ENCODE measurements at places on chromosomes 1 and 21. TPM values are rescaled to one million over a fixed set of nuclear protein-coding genes. Genes with fewer than 3 reads are reported as not detected.

The AQP10 gene
- total RNA-seq: not detected

The TP73 gene
- 0.70 TPM for total RNA-seq

The MOV10 gene
- total RNA-seq: 88.0 TPM

DNA sequence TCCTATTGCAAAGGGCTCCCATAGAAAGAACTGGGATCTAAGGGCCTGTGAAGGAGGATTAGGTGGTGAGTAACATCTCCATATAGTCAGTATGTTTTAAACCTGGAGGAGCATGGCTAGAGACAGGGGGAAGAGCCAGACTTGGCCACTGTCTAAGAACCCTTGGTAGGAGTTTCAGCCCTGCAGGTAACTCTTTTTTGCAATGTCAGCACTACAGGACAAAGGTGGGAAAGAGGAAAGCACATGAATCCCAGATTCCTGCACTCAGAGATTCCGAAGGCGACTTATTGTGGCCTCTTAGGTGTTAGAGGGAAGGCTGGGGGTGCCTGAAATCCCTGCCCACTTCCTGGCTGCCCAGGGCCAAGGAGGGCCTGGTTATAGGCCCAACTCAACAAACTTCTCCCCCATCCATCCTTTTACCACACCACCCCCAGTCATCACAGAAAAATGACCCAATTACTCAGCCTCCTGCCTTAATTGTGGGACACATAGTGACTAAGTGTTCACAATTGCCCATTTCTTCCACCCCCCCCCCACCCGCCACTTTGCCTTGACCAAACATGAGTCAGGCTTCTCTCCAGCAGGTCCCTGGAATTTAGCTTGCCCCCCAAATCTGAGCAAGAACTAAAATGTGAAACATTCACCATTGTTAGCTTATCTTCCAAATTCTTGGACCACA, 1.9 kb upstream of the NTNG1 start:
- no peak for DNase-seq

GRCh38 chr1:180270530-180271271, 40.6 kb downstream of the LHX4 start:
- peak; percentile 65 for DNase-seq

- DNase-seq: no peak
Measured at GRCh38 chr1:146012703-146013558, 8.6 kb downstream of the HJV start.

The SAMSN1 gene
- 2.8 TPM for total RNA-seq

DNA sequence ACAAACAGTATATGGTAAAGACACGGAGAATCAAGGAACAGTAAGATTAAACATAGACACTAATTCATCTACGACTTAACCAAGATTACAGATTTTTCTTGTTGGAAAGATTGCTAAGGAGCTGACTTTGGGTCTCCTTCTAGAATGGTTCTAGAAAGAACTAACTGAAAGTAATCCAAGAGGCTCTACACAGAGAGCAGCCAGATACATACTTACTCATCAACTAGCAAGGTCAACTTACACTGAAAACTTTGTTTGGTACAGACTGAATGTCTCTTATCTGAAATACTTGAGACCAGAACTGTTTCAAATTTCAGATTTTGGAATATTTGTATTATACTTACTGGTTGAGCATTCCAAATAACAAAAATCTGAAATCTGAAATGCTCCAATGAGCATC, 5.8 kb downstream of the C21orf91 start:
- no peak for DNase-seq

The URB1 gene
- total RNA-seq: 12.6 TPM

The LEMD1 gene
- not detected for total RNA-seq

GRCh38 chr1:44100183-44100868, 18.3 kb upstream of the KLF17 start:
- DNase-seq: no peak

GRCh38 chr21:17491716-17492414, 21.0 kb upstream of the CXADR start:
- DNase-seq: no peak

The DYNLT5 gene
- total RNA-seq: 0.24 TPM

- DNase-seq: no peak
Measured at GRCh38 chr1:48808496-48808895, 31.8 kb upstream of the BEND5 start.

- peak; percentile 62 for DNase-seq
Measured at GRCh38 chr1:204506201-204506968, 9.8 kb upstream of the MDM4 start.

The NPHS2 gene
- total RNA-seq: not detected

The LAMTOR5 gene
- total RNA-seq: 117 TPM

DNA sequence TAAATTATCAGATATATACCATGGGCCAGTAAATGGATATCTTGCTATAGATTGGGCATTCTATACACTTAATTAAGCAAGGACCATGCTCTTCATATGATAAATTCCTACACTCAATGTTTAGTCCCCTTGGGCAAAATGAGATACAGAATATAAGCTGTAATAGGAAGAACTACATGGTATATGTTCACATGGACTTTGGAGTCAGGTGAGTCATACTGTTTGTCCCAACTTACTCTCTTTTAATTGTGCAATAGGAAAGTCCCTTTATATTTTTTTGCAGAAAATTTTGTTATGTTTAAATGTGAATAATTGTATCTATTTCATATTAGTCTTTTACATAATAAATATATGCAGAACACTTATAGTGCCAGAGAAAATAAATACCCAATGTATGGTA, 820.2 kb upstream of the ADAMTS5 start:
- no peak for DNase-seq

- no peak for DNase-seq
Measured at GRCh38 chr1:67690411-67690810, 5.4 kb downstream of the GADD45A start.

The FAM229A gene
- total RNA-seq: 7.9 TPM

GRCh38 chr1:37931102-37931360, 15.8 kb downstream of the INPP5B start:
- no peak for DNase-seq

The PIGR gene
- total RNA-seq: 12,746 TPM

GRCh38 chr1:28229996-28230395, 2.8 kb downstream of the DNAJC8 start:
- no peak for DNase-seq

The CR1L gene
- not detected for total RNA-seq

DNA sequence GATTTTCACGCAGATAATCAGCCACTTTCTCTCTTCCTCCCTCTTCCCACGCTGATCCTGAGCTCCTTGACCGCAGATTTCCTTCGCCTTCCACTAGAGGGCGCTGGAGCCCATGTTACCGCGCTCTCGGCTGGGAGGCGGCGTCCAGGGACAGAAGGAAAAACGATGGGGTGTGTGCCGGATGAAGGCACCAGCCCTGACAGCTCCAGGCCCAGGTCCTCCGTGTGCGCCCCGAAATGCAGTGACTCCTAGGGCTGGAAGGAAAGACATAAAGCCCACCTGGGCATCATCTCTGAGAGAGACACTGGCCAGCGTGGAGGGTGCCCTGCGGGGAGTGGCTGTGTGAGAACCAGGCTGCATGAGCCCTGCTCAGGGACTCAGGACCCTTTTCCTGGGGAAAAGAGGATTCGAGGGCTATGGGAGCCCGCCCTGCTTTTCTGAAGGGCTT, 44.9 kb upstream of the CYP2J2 start:
- DNase-seq: peak; percentile 77

DNA sequence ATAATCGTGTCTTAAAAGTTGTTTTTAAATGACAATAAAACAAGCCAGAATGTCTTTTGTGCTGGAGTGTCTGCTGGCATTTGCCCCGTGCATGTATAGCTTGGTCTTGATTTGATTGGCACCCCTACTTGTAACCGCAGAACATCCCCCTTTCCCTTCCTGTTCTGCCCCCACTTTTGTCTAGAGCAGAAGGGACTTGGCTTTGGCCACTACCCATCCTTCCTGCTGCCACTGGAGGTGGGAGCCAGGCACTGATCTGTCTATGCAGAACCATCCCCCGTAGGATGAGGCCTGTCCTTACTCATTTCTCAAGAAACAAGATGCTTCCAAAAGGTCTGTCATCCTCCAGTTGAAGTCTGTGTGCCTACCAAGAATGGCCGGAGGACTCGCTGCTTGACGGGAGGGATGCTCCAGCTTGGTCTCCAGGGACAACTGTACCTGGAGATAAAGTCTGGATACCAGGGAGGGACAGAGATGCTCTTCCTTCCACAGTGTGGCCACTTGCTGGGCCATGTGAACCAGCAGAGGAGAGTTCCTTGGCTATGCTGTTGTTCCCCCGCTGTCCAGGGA, 1.1 kb upstream of the SLC27A3 start:
- DNase-seq: no peak

DNA sequence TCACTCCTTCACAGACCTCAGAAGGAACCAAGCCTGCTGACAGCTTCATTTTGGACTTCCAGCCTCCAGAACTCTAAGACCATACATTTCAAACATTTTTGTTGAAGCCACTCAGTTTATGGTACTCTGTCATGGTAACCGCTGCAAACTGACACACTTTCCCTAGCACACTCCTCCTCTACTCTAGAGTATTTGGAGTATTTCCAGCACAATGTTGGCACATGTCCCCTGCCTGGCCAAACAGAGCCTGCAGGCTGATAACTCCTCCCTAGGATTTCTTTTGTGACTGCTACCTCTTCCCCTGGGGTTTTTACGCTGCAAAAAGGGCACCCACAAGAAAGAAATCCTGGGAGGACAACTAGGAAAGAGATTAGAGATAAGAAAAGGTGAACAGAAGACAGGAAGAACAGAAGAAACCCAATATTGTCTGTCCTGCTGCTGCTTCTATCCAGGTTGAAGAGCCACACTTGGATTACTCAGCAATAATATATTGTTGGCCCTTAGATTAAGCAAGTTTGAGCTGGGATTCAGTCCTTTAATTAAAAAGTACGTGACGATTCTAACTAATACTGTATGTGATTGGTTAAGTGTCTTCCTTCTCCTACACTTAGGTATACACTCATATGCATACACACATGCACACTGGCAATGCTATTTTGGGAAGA, 844.1 kb downstream of the LTN1 start:
- no peak for DNase-seq

DNA sequence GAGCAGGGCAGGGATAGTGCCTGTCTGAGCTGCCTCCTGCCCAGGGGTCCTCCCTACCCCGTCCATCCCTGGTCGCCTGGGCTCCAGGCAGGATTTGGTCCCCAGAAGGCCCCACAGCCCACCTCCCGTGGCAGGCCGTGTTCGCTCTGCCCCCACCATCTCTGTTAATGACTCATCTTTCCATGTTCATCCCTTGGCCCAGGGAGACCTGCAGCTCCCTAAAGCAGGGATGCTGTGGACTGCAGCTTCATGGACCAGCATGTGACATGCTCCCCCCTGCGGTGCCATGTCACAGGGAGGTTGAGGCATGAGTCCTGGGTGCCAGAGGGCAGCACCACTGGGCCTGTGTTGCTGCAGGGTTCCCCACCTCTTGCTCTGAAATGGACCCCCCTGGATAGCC, 26.8 kb downstream of the UBASH3A start:
- DNase-seq: peak; percentile 8

The SELP gene
- total RNA-seq: 3.0 TPM

The MKNK1 gene
- total RNA-seq: 46.2 TPM

The BRDT gene
- total RNA-seq: not detected

The KCNJ6 gene
- 0.15 TPM for total RNA-seq

- DNase-seq: no peak
Measured at GRCh38 chr1:159444511-159444910, 5.0 kb downstream of the OR10J1 start.

- no peak for DNase-seq
Measured at GRCh38 chr1:87167157-87167789, 161.4 kb upstream of the LMO4 start.

The TMEM82 gene
- total RNA-seq: 13.1 TPM

- no peak for DNase-seq
Measured at GRCh38 chr1:31977385-31978131, 36.1 kb upstream of the KHDRBS1 start.

The RRP15 gene
- 7.6 TPM for total RNA-seq

GRCh38 chr1:185487026-185487425, 170.0 kb upstream of the IVNS1ABP start:
- DNase-seq: no peak

DNA sequence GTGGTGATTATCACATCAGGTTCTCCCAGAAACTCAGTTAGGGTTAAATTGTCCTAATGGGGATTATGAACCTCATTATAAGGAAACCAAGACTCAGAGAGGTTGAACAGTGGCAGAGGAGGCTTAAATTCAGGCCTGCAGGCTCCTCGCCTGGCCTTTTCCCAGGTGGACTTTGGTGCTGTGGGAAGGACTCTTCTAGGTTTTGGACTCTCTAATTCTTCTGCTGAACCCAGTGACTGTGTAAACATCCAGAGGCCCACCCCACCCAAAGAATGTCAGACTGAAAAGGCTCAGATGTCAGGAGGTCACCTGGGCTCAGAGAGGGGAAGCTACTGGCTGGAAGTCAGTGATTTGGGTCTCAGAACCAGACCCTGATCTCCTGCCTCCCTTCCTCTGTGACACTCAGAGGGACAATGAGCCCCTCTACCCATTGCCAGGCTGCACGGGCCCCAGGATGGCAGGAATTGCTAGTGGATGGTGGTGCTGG, 2.5 kb downstream of the ZNF362 start:
- DNase-seq: no peak

DNA sequence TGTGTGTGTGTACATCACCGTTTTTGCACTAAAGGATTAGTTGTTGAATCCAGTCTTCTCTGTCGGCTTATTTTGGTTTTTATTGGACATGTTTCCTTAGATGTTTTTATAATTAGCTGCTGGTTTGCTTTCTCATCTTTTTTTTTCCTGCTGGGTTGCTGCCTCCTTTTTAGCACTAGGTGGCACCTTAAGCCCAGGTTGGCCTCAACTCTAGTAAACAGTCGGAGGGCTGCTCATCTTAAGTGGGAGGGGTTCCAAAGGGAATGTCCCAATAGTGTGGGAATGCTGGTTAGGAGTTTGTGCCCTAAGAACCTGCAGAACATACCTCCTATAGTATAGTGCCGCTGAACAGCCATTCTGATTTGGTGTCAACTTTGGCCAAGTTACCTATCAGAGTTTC, 570.1 kb upstream of the CXADR start:
- DNase-seq: no peak

The VAMP4 gene
- total RNA-seq: 10.1 TPM

DNA sequence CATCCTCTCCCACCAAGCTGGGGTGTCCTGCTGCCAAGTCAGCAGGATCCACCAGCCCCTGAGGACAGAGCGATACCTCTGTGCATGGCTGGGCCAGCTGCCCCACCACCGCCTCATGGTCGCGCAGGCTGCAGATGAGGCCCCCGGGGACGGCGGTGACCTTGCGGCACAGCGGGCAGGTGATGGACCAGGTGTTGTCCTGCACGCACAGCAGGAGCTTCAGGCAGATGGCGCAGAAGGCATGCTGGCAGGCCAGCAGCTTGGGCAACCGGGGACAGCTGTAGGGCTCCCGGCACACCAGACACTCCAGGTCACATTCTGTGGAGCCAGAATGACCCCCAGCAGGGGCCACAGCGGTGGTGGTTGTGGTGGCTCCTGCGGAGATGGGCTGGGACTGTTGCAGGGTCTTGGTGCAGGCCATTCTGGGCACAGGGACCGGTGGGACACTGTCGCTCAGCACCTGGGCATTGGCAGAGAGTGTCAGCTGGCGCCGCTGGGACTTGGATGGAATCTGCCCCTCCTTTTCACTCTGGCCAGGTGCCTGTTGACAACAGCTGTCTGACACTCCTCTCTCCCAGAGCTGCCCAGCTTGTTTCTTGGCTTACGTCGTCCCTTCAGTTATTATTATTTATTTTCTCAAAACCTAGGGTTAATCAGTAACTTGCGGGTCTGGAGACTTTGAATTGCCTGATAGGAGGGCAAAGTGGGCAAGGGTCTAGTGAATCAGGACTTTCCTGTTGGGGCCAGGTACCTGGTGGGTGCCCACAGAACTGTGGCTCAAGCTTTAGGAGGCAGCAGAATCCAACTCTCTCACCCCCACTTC, at the start of gene RNF186:
Gene RNF186, minus strand, starts transcription at position 603 of the 823 bp plus-strand sequence. Its CDS starts 182 bp downstream, at position 421.
- peak; percentile 90 for DNase-seq
